ENCODE measurements at places on chromosomes 5 and 9.

DNA sequence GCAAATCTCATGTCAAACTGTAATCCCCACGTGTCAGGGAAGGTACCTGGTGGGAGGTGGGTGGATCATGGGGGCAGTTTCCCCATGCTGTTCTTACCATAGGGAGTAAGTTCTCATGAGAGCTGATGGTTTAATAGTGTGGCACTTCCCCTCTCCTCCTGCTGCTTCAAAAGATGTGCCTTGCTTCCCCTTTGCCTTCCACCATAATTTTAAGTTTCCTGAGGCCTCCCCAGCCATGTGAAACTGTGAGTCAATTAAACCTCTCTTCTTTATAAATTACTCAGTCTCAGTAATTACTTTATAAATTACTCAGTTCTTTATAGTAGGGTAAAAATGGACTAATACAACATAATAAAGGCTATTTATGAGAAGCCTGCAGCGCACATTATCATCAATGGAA, 7.1 kb upstream of the CNTRL start:
- no peak for DNase-seq

DNA sequence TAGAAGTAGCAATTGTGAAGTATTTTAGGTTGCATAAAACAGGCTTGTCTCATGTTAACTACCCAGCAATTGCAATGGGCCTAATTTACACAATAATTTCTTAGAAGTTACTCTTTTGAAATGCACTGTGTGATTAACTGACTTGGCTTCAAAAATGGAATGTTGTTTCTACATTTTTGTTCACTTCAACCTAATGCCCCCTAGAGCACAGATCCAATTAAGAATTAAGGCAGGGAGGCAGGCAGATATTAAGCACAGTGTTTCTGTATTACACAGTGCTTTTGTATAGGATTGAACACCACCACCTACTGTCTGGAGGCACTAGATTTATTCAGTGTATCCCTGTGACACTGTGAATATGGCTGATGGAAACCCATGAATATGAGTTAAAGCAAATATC, 302.1 kb downstream of the FBXL17 start:
- DNase-seq: no peak

DNA sequence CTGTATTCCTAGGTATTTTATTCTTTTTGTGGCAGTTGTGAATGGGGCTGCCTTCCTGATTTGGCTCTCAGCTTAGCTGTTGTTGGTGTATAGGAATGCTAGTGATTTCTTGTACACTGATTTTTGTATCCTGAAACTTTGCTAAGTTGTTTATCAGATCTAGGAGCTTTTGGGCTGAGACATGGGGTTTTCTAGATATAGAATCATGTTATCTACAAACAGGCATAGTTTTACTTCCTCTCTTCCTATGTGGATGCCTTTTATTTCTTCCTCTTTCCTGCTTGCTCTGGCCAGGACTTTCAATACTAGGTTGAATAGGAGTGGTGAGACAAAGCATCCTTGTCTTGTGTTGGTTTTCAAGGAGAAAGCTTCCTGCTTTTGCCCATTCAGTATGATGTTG, 129.9 kb downstream of the DMXL1 start:
- DNase-seq: no peak

- DNase-seq: no peak
Observed at GRCh38 chr5:33726422-33727165, 165.2 kb downstream of the ADAMTS12 start.

DNA sequence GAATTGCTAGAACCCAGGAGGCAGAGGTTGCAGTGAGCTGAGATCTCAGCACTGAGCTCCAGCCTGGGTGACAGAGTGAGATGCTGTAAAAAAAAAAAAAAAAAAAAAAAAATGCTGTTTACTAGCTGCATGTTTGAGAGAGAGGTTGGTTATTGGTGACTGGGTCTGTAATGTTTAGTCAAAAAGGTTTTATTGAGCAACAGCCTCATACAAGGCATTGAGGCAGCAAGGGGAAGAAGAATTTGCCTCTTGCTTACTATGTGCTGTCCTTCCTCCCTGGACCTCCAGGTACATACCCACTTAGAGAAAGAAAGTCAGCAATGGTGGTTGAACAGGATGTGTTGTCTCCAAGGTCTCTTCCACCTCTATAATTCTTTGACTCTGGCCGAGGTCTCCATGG, 140.7 kb upstream of the SPRY4 start:
- DNase-seq: no peak

DNA sequence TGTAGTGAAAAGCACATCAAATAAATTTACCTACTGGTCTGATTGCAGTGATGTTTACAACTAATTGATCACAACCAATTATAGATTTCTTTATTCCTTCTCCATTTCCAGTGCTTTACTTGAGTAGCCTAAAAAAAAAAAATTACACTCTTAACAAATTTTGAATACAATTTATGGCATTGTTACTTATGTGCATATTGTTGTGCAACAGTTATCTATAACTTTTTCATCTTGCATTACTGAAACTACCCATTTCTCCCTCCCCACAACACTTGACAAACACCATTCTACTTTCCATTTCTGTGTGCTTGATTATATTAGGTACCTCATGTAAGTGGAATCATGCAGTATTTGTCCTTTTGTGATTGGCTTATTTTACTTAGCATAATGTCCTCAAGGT, 12.3 kb downstream of the RMI1 start:
- no peak for DNase-seq

DNA sequence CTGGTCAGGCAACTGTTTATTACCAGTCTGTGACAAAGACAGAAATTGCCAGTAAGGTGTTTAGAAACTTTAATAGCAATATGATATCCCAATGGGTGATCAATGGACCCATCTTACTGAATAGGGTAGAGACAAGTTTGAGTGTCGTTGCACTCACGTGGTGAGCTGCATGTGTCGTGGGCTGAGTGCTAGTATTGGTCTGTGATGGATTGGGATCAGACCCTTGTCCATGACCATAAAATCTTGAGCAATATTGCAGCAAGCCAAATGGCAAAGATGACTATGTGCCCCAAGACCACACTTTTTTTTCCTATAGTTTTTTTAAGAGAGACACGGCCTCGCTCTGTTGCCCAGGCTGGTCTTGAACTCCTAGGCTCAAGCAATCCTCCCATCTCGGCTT, 114.5 kb downstream of the PALM2AKAP2 start:
- DNase-seq: no peak

- DNase-seq: no peak
Observed at GRCh38 chr5:149794487-149794971, 64.4 kb downstream of the PPARGC1B start.

- peak; percentile 2 for DNase-seq
Observed at GRCh38 chr5:111635151-111635902, 121.7 kb downstream of the NREP start.

DNA sequence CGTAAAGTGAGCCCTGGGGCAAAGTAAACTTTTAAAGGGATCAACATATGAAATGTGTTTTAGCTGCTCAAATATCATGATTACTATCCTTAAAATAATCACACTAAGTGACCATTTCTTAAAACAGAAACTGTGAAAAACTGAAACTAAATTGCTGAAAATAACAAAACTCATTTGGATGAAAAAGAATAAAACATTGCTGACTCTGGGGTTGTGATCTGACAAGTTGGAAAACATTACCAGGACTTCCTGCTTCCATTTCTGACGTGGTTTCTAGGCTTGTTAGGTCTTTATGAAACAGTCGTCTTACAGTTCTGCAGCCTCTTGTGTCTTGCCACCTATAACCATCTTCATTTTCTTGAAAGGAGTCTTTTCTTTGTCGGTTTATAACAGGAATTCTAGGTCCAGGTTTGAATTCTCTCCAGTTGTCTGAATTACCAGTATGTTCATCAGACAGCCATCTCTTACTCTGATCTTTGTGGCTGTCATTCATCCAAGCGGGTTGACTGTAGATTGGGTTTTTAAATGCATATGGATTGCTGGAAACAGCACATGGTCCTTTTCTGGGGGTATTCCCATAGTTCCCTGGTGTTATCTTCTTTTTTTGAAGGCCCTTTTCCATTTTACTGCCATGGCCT, 1.7 kb downstream of the TUT7 start:
- DNase-seq: no peak

DNA sequence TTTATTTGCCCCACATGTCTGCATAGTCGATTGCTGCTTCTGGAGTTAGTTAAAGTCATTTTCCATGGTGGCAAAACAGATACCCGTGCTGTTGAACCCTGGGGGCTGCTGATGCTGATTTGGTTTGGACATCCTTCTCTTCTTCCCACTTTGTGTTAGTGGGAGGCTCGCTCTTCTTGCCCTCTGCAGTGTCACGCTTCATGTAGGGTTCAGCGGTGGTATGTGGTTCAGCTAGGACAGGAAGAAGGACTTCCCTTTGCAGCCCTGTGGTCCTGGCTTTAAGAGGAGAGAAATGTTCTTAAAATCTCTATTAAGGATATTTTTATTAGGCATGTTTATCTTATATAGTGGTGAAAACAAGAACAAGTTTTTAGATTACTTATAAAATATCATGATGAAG, 36.2 kb downstream of the SLC36A1 start:
- peak; percentile 3 for DNase-seq

DNA sequence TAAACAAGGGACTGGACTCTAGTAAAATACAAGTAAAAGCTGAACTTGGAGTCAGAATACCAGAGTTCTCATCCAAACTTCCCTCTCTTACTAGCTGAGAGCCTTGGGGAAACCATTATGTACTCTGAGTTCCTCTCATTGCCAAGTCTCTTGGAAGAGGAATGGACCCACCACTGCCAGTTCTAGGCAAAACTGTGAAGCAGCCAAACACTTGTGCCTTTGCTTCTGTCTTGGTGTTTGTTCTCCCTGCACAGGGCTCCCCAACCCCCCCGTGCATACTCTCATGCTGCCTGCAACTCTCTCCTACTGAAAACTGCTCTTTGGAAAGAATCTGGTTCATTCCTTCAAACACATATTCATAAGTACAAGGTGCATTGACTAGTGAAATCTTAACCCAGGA, 102.6 kb downstream of the PDZD2 start:
- peak; percentile 59 for DNase-seq

DNA sequence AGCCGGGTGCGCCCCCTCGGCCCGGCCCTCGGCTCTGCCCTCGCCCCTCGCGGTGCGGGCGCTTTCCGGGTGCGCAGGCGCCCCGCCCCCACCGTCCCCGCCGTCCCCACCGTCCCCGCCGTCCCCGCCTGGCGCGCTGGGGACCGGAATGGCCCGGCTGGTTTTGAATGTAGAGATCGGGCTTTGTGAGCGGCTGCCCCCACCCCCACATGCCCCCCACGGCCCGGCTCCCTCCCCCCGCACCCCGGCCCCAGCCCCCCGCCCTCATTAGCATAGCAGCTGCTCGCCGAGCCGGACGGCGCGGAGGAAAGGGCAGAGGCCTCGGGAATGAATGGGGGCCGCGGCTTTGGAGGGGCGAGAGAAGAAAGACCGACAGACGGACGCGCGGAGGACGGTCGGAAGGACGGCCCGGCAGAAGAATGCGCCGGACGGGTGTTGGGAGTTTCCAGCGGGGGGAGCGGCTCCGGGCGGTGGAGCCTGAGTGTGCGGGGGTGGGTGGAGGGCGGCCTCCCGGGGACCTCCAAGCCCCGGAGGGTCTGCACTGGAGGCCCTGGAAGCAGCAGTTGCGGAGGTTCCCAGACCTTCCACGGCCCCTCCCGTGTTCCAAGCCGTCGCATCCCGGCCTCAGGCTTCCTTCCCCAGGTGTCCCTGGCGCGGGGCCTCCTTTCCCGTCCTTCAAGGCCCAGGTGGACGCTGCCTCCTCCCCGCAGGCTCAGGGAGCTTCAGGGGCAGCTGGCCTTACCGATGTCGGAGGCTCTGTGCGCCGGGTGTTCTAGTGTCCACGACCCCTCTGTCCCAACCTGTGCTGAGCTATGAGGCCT, 6.0 kb downstream of the NRARP start:
- DNase-seq: no peak

DNA sequence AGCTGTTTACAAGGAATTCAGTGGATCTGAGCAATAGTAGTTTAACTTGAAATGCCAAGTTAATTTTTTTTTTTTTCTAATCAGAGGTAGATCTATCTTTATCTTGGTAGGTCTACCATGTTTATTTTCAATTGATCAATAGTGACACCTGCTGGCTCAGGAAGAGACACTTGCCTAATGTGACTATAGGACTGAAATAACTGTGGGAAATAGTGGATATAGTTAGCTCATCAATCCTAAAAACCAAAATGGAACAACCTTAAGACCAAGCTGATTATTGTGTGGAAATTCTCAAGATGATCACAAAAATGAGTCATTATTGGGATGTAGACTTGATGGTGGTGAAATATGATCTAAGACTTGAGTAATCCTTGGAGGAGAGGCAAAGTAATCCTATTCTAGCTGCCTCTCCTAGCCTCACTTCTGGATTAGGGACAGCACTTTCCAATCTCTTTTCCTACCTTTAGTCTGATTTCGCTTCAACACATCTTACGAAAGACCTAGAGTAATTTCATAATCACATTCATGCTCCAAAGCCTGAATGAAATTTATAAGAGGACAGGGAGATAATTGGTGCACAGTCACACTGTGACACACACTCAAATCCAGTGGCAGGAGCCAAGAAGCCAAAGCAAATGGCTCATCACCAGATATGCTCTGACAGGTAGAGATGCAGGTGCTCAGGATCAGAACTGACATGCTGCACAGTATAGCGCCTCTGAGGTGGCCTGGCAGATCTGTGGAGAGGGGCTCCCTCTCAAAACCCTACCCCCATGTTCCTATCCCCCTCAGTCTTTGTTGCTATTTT, 156.3 kb downstream of the HMHB1 start:
- DNase-seq: peak; percentile 5

GRCh38 chr5:149302641-149303040, 31.0 kb downstream of the AFAP1L1 start:
- DNase-seq: no peak

DNA sequence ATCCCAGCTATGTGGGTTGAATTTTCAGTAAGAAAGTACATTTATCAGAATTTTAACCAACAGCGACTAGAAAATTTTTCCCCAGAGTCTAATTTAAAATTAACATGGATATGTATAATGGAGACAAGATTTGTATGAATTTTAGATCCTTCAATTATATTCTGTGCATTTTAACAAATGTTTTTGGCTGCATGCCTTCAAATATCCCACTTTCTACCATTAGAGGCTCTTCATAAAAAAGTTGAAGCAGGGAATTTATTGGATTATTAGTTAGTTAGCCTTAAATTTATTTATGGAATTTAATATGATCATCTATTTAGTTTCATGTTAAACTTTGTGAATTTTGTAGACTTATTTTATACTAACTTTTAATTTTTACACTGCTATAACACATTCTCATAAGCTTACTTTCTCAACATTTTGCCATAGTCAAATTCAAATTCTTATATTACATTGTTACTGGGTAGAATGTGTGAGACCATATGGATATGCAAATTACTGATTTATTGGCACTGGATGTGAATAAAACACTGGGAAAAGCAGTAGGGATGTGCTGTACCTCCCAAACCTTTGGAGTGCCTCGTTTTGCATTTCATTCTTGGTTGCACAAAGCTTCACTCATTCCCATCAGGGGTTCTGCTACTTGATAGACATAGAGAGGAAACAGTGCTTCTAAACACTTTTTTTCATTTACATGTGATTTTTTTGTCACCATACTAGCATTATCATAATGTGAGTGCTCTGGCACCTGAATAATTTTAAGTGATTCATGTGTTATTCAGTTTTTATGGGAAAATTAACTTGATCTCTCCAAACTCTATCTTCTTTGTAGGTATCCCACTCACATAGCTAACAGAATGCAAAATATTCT, 491.8 kb upstream of the COX7C start:
- DNase-seq: no peak

GRCh38 chr5:100904259-100904861, 1.3 kb upstream of the ST8SIA4 start:
- no peak for DNase-seq

- peak; percentile 25 for DNase-seq
Observed at GRCh38 chr5:75465480-75465879, 45.9 kb downstream of the CERT1 start.

GRCh38 chr9:69386651-69387050, 61.6 kb downstream of the ENTREP1 start:
- no peak for DNase-seq

GRCh38 chr9:13431222-13431536, 151.7 kb upstream of the MPDZ start:
- DNase-seq: peak; percentile 53

Data from midbrain (tissue), 1 donor.